RPMI7951 (cell line): ENCODE measurements at places on chromosomes 7 and 10.
A peak's percentile ranks its signal among the peaks of the same experiment; 100 is the strongest.

DNA sequence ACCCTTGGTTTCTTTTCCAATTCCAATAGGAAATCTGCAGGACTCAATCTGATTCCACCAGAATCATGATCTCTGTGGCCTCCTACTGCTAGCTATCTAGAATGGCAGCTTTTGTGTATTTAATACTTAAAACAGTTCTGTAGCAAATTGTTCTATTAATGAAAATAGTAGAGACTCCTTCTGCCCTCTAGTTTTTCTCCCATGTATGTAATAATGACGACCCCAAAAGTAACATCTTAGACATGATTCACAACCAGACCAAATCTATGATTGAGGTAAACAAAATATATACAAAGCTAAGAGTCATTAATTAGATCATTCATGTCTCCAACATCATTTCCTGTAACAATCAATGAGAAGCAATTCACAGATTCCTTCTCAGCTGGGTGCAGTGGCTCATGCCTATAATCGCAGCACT, 259.1 kb upstream of the MKLN1 start:
- DNase-seq: peak; percentile 17

- DNase-seq: no peak
Observed at GRCh38 chr7:90540406-90540805, 55.7 kb upstream of the CDK14 start.

DNA sequence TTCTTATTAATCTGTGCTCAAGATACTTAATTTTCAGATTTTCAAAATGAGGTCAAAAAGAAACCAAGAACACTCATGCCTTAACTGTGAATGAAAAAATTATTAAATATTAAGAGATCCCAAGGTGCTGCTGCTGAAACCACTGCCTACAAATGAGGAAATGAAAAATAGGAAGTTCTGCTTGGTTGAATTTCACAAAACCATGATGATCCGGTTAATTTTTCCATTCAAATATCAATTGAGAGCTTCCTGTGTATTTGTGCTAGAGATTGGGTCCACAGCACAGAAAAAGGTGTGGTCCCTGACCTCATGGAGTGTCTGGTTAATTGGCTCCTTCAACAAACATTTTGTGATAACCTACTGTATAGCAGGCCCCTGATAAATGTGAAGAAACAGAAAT, 132.7 kb upstream of the YAE1 start:
- no peak for DNase-seq

GRCh38 chr10:122019414-122019975, 30.5 kb downstream of the TACC2 start:
- DNase-seq: no peak

DNA sequence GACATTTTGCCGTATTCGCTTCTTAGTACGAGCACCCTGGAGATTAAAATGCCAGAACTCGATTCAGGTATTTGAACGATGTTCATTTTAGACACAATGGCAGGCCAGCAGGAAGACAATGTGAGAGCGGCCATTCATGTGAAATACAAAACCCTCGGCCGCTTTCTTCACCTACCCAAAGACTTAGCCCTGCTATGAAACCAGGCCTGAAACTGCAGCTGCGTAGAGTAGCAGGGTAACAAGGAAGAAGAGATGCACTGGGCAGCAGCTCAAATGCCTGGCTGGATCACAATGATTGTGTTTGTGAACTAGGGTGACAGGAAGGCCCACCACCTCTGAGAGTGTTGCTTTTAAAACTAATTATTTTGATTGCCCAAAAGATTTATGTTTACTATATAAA, 234.8 kb downstream of the TRIL start:
- DNase-seq: no peak

DNA sequence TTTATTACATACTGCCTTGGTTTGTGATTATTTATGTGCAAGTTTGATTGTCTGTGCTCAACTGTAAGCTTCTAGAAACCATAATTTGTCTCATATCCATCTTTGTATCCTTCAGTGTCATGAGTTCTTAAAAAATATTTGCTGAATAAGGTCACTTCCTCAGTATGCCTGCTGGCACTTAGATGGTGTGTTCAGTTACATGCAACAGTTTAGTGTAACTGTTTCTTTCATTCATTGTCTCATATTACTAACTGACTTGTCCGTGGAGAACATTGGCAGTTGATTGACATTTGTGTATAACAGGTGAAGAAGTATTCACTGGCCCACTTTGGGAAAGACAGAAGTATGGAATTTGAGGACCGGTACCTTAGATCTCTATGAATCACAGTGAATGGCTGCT, 236.9 kb downstream of the PRKG1 start:
- no peak for DNase-seq

GRCh38 chr7:2791390-2791789, 52.7 kb downstream of the GNA12 start:
- no peak for DNase-seq

- no peak for DNase-seq
Observed at GRCh38 chr7:147029953-147030352, 913.4 kb downstream of the CNTNAP2 start.

- DNase-seq: no peak
Observed at GRCh38 chr10:107163076-107163855, 1.2 kb downstream of the SORCS1 start.

DNA sequence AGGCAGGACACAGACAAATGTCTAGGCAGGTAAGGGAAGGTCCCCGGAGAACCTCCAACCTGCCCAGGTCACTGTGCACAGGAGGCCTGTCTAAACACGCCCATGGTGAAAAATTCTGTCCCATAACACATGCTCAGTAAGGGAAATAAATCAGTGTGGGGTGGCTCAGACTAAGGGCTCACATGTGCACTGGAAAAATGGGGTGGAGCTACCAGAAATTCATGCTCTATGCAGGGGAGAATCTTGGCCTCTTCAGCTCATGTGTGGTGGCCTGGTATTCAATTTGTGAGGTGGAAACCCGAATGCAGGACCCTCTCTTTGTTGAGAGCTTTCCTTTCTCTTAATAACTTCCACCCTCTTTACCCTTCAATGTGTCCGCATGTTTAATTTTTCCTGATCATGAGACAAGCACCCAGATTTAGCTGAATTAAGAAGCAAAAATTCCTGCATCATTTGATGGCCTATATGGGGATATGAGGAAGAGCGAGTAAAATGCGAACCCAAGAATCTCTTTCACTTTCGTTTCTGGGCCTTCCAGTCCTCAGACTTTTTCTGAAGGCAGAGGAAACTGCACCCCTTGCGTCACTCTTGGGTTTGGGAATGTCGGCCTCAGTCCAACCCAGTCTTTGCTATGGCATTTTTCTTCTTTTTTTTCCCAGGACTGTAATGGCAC, 163.2 kb downstream of the DGKB start:
- DNase-seq: peak; percentile 57

GRCh38 chr10:60417024-60417423, 27.3 kb upstream of the ANK3 start:
- peak; percentile 21 for DNase-seq

GRCh38 chr10:7563368-7563767, 103.4 kb downstream of the ITIH5 start:
- DNase-seq: no peak

GRCh38 chr10:35639728-35640401, 2.2 kb downstream of the FZD8 start:
- DNase-seq: no peak

GRCh38 chr7:116209561-116210070, 723 bp upstream of the TES start:
- no peak for DNase-seq

- no peak for DNase-seq
Observed at GRCh38 chr10:19801369-19801768, 14.9 kb upstream of the PLXDC2 start.

DNA sequence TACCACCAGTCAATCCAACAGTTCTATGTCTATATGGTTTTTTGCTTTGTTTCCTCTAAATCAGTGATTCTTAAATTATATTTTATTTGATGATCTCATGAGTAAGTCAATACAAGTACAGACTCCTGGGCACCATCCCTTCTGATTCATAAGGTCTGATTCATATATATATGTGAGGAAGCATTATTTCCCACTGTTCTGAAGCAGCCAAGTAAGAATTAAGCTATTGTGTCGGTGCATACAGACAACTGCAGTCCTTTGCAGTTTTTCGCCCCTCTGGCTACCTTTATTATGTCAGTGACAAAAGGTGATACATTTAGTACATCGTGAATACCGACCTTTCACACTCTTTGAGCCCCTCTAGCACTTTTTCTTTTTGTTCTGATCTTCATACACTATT, 1079.6 kb upstream of the C7orf33 start:
- DNase-seq: no peak

GRCh38 chr7:5598769-5599371, 175.2 kb upstream of the TNRC18 start:
- no peak for DNase-seq
